ENCODE measurements at places on chromosomes 5 and 9.

DNA sequence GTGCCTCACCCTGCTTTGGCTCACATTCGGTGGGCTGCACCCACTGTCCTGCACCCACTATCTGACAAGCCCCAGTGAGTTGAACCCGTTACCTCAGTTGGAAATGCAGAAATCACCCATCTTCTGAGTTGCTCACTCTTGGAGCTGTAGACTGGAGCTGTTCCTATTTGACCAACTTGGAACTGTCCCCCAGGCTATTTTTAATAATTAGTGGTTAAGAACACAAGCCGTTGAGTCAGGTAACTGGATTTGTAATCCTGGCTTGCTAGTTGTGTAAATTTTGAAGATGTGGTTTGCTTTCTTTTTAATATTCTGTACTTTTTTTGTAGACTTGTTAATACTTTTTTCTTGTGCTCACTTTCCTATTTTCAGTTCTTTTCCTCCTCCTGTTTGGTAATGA, 81.2 kb downstream of the CNTLN start:
- DNase-seq, result no peak

- DNase-seq, result no peak
Measured at GRCh38 chr5:163978897-163979296, 473.5 kb downstream of the MAT2B start.

DNA sequence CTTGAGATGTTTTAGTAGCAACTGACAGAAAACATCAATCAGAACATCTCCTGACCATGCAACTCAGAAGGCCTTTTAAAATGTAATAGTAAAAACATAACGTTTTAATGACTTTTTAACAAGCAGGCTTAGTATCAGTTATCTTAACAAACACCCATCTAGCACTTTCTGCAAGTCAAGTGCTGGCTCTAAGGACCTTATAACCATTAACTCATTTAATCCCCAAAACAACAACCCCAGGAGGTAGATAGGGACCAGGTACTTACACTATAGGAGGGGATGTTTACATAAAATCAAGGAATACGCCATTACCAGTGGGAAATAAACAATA, 41.8 kb downstream of the ROR2 start:
- no peak for DNase-seq

GRCh38 chr9:113156880-113157279, 6.1 kb downstream of the SLC31A2 start:
- no peak for DNase-seq

DNA sequence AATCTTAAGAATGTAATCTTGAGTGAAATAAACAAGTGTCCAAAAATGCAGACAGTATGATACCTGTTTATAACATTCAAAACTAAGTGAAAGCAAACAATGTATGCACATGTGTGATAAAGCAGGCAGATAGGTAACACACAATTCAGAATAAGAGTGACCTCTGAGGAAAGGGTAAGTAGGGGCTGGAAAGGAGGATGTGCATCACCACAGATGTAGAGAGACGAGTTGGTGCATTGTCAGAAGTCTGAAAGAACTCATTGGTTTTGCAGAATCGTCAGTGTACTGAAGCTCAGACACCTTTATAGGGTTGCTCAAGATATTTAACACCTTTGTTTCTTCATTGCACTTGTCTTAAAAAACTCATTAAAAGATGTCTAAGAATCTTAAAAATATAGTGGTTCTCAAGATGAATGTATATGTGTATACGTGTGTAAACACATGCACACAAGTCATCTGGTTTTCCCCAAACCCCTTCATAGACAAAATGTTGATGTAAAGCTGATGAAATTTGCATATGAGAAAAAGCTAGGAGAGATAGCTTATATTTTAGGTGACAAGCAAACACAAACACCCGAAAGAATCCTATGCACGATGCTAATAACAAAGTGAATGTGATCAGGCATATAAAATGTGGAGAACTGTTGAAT, 197.6 kb upstream of the MEF2C start:
- DNase-seq, result no peak

DNA sequence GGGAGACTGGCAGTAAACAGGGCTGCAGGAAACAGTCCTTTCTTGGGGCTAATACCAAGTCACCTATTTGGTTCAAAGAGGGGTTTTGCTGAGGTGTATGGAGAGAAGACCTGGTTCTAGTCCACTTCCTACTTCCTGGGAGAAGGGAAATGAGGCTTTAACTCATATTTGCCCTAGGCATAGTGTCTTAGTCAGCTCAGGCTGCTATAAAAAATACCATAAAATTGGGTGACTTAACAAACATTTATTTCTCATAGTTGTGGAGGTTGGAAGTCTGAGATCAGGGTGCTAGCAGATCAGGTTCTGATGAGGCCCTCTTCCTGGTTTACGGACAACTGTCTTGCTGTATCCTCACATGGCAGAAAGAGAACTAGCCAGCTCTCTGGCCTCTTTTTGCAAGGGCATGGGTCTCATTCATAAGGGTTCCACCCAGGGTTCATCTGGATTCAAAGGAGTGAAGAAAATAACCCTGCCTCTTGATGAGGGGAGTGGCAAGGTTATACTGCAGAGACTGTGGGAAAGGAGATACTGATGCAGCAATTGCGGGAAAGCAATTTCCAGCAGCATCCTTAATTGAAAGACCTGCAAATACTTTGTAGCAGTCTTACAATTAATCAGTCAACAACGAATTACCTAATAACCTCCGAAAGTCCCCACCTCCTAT, 40.5 kb downstream of the ANKDD1B start:
- DNase-seq, result no peak

GRCh38 chr5:163089926-163090325, 347.5 kb upstream of the CCNG1 start:
- no peak for DNase-seq
